ENCODE measurements at places on chromosomes 16 and 17.

- no peak for DNase-seq
These were observed 13.0 kb downstream of the DCUN1D3 start for GRCh38 chr16:20887207-20887606.

DNA sequence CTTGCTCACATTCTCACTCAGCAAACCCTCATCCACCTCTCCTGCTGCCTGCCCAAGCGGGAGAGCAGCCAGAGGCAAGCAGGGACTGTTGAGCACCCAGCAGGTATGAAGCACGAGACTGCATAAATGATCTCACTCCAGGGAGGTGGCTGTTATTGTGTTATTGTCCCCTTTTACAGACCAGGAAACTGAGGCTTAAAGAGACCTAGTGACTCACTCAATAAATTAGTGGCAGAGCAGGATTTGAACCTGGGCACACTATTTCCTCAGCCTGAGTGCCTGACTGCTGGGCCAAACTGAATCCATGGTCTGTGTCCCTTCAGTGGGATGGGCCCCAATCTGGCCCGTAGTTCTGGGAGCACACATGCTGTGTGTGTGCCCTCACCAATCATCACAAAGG lies 12.3 kb upstream of the MAP2K3 start:
- no peak for DNase-seq

- no peak for DNase-seq
These were observed 10.9 kb downstream of the PRKCA start for GRCh38 chr17:66313325-66313724.

DNA sequence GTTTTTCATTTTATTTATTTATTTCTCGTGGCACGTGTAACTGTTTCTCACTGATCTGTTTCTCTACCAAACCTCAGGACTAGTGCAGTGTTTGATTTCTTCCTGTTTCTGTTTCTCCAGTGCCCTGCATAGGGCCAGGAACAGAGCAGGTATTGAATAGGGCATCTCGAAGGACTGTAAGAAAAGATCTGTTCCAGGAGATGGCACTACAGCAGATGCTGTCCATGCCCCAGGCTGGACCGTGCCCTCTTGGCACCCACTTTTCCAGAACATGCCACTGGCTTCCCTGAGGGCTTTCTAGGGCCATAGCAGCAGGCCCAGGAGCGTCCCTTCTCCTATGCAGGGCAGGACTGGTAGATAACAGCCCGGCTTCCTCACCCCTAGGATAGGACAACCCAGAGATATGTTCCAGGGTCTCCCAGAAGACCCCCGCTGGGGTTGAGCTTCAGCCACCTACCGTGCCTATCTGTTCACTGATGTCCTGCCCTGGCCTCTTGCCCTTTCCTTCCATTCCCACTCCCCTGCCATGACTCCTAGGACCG lies 4.4 kb downstream of the SNX20 start:
- no peak for DNase-seq

- no peak for DNase-seq
These were observed 45.5 kb upstream of the RBBP6 start for GRCh38 chr16:24493821-24494220.

DNA sequence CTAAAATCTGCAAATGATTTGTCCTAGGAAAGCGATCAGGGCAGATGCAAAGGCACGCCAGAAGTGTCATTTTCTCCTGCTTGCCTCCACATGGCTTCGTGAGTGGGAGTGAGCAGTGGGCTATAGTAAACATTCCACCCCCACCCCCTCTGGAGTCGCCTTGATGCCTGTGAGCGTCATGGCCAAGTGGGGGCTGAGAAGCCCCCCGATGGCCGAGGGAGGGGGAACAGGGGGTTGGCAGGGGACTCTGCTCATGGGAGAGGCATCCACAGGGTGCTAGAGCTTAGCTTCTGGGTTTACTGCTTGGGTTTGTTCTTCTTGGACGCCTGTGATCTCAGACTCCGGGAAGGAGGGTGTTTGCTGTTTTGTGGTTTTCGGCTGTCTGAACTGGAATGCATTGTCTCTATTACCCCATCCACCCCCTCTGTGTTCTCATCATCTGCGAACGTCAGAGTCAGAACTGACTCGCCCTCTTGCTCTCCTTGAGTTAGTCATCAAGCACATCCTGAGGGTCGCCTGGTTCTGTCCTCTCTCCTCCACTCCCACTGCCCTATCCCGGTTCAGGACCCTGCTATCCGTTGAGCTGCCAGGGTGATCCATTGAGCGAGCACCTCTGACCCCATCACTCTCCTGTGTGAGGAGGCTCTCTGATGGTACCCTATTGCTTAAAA lies 15.4 kb downstream of the TNS4 start:
- DNase-seq, result no peak

- no peak for DNase-seq
These were observed 599.1 kb upstream of the SOX9 start for GRCh38 chr17:71521724-71522123.

DNA sequence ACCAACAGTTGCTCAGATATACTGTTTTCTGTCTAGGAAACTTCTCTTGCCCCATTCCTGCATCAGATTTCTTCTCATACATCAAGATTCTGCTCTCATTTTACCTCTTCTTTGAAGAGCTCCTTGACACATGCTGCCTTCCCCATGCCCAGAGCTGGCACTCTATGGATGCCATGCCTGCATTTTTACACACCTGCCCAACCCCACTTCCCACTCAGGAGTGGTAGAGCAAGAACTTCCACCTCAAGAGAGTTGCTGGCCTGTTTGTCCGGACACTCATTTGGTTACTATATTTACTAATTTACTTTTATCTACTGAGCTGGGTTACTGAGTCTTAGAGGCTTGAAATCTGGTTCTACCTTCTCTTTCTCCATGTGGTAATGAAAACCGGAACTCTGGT lies 98.3 kb upstream of the HLF start:
- DNase-seq, result no peak

DNA sequence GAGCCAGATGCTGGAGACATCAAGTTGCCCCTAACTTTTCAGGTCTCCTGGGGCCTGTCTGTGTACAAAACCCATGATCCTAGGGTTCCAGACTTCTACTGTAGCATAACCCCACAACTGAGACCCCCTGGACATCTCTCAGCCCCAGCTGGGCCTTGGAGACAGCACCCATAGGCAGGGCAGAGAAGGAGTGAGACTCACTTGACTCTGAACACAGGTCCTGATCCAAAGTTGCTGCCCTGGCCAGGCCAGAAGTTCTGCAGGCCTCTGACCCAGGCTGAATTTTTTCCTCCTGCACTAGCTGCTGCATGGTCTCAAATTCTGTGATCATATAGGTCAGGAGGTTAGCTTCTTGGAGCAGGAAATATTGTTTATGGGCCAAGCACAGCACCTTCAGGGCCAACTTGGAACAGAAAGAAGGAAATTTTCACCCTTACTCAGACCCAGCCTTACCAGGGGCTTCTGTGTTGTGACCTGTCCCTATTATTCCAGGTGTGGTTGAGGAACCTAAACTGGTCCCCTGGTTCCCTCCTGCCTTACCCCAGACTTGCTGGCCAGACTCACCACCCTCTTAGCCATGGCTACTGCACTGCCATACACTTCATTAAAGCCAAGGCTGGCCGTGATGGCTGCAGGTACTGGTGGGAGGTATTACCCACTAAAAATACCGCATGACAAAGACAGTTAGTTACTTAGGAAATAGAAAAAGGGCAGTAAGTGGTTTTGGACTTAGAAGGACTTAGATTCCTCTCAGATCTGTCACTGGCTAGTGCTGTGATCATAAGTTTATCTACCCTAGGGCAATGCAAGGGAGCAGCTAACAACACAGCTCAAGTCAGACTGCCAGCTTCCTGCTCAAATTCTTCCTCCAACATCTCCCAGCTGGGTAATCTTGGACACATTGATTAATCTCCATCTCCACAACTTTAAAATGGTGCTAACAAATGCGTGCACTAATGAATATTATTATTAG lies 2180.1 kb downstream of the TP53TG3F start:
- DNase-seq, result no peak

Measured in stimulated activated naive CD4-positive, alpha-beta T cell treated with Interleukin-2 at 50 U/mL for 16 hours (primary cell).